ENCODE measurements at places on chromosomes 2 and 18.

- DNase-seq, result no peak
Measured at GRCh38 chr18:36379435-36379984, 82.0 kb downstream of the FHOD3 start.

- DNase-seq, result no peak
Measured at GRCh38 chr18:79760881-79761280, 36.9 kb upstream of the KCNG2 start.

- DNase-seq, result no peak
Measured at GRCh38 chr2:165011199-165011598, 55.9 kb upstream of the SLC38A11 start.

GRCh38 chr18:23281626-23282436 lies 146.5 kb downstream of the CABLES1 start:
- peak; percentile 90 for DNase-seq

DNA sequence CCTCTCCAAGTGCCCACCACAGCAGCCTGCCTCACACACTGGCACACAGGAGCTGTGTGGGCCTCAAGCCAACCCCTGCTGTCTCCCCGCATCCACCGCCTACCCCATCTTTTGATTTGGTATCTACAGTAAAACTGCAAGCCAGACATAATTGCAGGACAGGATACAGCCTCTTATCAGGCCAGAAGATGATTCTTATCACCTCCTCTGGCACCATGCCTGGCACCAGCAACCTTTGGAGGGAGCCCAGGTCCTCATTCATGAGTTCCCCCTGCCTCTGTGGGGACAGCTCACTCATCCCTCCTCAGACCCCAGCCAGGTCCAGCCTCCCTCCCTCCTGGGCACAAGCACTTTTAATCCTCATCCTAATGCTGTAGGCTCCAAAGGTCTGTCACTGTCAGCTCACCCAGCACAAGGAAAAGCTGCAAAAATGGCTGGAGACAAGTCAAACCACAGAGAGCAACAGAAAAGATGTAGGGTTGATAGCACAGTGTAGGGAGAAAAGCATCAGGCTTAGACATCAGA lies 9.7 kb downstream of the RAB11FIP5 start:
- DNase-seq, result no peak

DNA sequence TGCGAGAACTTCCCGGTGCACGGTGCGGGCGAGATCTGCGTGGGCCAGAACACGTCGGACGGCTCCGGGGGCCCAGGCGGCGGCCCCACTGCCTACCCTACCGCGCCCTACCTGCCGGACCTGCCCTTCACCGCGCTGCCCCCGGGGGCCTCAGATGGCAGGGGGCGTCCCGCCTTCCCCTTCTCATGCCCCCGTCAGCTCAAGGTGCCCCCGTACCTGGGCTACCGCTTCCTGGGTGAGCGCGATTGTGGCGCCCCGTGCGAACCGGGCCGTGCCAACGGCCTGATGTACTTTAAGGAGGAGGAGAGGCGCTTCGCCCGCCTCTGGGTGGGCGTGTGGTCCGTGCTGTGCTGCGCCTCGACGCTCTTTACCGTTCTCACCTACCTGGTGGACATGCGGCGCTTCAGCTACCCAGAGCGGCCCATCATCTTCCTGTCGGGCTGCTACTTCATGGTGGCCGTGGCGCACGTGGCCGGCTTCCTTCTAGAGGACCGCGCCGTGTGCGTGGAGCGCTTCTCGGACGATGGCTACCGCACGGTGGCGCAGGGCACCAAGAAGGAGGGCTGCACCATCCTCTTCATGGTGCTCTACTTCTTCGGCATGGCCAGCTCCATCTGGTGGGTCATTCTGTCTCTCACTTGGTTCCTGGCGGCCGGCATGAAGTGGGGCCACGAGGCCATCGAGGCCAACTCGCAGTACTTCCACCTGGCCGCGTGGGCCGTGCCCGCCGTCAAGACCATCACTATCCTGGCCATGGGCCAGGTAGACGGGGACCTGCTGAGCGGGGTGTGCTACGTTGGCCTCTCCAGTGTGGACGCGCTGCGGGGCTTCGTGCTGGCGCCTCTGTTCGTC lies 1.7 kb downstream of the FZD7 start:
- no peak for DNase-seq

GRCh38 chr2:165864296-165864695 lies 70.2 kb upstream of the GALNT3 start:
- no peak for DNase-seq

- DNase-seq, result no peak
Measured at GRCh38 chr2:5592916-5593315, 99.3 kb upstream of the SOX11 start.

GRCh38 chr2:164515734-164516133 lies 105.5 kb downstream of the GRB14 start:
- no peak for DNase-seq

DNA sequence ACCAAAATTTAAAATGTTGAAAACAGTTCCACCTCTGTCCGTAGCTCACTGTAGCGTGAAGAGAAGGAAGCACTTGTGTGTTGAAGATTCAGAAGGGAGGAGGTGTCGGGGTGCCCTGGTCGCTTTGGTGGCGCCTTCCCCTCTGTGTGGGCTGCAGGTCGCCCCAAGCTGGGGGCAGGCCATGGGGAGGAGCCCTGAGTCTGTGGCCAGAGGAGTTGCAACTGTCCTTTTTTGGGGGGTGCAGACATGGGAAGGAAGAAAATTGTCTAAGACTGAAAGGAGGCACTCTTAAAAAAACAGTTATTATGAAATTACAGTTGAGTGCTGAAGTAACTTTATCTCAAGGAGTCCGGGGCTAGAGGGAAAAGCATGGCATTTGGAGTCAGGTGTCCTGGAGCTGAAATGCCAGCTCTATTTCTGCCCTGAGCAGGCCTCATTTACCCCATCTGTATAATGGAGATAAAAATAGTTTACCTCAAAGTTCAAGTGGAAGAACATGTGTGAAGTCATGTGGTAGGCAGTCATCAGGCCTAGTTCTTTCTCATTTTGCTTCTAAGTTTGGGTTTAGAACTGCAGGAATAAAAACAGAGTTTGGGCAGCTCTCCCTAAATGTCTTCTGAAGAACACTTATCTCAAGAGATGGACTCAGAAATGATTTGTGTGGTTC lies 82.1 kb downstream of the RNF144A start:
- DNase-seq, result no peak

GRCh38 chr18:39464006-39464405 lies 1898.4 kb upstream of the CELF4 start:
- no peak for DNase-seq

- DNase-seq, result no peak
Measured at GRCh38 chr18:57819119-57819518, 16.0 kb upstream of the ATP8B1 start.

DNA sequence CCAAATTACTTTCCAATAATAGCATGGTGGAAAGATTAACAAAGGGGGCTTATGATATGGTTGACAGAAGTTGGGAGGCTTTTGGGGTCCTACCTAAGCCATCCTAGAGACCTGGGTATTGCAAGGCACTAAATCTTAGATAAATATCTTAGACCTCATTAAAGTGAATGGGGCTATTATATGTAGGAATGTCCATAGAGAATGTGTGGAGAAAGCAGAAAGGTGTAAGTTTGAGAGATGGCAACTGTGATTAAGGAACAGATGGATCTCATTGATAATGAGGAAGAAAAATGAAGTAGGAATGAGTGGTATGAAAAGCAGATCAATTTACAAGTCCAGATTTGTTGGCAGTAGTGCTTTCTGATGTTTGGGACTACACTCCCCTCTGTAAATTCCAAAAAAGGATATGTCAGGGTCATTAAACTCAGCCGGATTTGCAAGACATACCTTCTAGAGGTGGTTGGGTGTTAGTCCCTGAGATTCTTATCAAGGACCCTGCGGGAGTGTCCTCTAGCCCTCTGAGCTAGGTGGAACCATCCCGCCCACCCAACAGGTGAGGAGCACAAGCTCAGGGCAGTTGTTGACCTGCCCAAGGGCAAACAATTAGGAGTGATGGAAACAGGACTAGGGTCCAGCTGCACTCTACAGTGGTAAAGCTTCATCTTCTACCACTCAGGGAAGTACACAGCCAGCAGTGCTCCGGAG lies 12.1 kb downstream of the TCF7L1 start:
- DNase-seq, result no peak

DNA sequence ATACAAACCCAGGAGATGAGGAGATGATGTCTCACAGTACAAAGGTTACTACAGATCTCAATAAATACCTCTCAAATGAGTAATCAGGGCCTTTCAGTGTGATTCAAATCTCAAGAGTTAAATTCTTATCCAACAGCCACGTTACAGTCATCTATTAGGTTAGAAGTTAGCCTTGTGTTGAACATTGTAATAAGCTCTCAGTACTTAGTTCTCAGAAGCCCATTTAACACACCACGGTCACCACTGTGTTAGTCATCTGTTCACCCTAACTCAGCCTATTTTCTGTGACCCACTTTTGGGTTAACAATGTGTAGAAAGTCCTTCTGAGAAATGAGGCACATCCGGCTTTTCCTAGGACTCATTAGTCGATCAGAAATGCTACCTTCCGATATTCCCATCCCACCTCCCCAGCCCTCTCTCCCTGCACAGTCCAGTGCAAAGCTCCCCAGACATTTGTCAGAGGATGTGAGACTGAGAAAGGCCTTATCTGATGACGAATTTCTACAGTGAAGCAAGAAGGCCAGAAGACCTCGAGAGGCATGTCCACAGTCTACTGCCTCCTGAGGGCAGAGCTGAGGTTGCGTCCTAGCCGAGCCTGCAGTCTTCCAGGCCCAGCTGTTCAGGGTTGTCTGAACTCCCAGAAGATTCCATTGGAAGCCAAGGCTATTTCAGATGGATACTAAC lies 92.6 kb downstream of the ACTR2 start:
- no peak for DNase-seq

DNA sequence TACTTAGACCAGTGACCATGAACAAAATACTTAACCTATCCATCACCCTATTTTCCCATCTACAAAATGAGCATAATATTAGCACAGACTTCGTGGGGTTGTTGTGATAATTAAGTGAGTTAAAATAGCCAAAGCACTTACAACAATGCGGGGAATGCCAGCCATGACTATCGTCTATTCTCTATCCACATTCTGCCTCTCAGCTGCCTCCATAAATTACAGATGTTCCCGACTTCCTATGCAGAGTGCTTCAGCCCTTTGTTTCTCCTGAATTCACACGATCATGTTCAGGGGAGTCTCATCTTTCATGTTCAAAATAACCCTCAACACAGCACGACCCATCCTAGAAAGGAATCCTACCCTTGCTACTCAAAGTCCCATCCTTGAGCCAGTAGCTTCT lies 211.6 kb downstream of the EN1 start:
- DNase-seq, result no peak

GRCh38 chr2:62038975-62039771 lies 133.7 kb downstream of the COMMD1 start:
- DNase-seq, result peak; percentile 83

DNA sequence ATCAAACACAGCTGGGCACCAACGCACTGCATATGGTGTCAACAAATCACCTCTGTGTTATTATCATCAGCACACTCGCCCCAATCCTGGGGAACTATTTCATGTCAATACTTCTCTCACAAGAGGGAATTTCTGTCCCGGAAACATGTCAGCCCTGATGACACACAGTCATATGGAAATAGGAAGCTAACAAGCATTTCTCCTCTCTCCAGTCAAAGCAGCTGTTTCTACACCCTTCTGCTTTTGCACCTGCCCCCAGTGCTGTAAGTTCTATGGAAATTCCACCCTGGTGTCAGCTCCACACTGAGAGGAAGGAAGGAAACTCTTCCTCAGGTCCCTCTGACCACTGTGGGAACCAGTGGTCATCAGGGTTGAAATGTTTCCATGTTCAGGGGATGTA lies 447.6 kb upstream of the ID2 start:
- peak; percentile 56 for DNase-seq

DNA sequence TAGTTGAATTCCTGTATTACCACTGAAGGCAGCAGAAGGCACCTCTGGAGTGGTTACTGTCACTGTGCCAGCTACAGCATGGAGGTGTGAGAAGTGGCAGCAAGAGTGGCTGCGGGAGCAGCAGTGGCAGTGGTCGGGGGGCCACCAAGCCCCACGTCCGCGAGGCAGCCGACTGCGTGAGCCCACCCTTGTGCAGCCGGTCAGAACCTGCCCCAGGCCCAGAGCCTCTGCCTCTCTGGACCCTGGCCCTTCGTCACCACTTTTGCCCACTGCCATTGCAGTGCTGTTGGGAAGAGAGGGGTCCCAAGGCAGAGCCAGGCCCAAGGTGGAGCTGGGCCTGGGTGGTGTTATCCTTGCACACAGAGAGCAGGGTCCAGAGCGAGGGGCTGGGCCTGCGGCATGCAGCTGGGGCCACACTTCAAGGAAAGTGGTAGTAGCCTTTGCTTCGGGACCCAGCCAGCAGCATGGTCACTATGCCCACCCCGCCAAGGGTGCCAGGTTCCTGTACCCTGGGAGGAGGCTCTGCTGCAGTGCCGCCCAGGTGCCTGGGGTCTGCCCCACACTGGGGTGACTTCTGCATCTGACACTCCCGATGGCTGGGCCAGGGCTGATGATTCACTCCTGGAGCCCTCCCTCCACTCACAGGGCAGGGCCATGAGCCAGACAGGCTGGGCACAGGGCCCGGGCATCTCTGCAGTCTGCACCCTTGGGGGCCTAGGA lies 450.1 kb upstream of the LRATD1 start:
- no peak for DNase-seq

GRCh38 chr2:73075477-73076373 lies 4.2 kb upstream of the SFXN5 start:
- no peak for DNase-seq

- DNase-seq, result peak; percentile 64
Measured at GRCh38 chr18:6885992-6886796, 156.7 kb downstream of the ARHGAP28 start.

DNA sequence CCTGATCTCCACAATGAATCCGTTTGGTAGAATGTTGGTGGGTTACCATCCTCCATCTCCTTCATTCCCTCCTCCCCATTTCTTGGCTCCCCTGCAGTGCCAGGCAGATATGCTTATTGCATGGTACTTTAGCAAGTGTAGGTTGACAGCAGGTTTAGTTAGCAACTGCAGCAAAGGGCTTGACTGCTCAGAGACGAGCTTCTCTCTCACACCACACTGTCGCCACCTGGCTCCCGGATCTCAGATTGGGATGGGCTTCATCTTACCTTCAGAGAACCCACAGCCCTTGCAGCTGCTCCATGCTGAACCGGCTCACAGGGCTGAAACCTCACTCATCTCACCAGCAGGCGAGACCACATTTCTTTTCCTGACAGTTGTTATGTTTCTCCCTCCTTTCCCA lies 88.8 kb downstream of the VWA3B start:
- DNase-seq, result peak; percentile 78

- no peak for DNase-seq
Measured at GRCh38 chr2:73033766-73034381, 37.6 kb downstream of the SFXN5 start.

Measured in Karpas-422 (cell line).